ENCODE measurements at places on chromosomes 7 and 10.

- no peak for DNase-seq
Observed at GRCh38 chr7:74187915-74188675, 13.9 kb downstream of the EIF4H start.

GRCh38 chr10:30583778-30584415 is 45.7 kb downstream of the LYZL2 start:
- DNase-seq: peak; percentile 43

DNA sequence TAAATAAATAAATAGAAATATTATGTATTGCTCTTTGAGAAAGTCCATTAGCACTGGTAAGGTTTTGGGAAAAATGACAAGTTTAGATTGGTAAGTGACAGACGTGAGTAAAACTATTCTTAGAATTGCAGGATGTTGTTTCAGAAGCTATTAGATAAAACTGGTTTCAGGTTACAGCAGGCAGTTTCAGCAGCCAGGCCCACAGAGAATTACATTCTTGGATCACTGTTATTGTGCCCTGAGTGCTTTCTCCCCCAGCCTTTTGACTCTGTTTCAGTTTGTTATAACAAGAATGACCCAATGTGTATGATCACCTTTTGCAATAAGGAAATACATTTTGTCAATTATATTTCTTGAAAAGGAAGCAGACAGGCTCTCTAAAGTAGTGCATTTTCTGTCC is 86.5 kb downstream of the DKK1 start:
- no peak for DNase-seq

DNA sequence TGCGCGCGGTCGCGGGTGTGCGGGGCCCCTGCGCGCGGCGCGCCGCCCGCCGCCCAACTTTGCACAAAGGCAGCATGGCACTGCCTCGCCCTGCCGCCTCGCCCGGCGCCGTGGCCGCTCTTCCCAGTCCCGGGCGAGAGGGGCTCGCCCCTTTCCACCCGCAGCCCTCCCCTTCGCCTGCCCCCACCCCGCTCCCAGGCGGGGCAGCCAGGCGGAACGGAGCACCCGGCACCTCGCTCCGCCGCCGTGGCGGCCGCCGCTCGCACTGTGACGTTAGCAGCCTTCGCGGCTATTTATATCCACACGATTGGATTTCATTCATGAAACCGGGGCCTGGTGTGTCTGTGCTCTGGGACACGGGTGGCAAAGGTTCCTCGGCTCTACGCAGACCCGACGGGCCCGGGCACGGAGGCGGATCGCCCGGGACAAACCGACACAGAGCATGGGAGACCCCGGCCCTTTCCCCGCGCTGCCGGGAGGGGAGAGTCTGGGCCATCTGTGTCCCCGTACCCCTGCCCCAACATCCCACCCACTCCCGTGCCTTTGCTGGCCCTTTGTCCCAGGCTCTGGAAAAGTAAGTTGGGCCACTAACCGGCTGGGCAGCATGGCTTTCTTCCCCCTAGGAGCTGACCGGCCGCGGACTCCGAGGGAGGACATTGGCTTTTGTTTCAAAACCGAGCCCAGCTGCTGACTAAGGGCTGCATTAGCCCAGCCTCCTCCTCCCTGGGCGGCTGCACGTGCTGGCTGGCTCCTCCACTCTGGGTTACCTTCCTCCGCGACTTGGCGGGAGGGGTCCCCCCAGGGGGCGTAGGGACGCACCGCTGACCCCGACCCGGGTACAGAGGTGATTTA is at the start of gene RHOBTB1:
Gene RHOBTB1 (minus strand): TSS at position 128 of the 852 bp plus-strand sequence. CDS start 32,643 bp downstream, outside the sequence.
- DNase-seq: peak; percentile 41

DNA sequence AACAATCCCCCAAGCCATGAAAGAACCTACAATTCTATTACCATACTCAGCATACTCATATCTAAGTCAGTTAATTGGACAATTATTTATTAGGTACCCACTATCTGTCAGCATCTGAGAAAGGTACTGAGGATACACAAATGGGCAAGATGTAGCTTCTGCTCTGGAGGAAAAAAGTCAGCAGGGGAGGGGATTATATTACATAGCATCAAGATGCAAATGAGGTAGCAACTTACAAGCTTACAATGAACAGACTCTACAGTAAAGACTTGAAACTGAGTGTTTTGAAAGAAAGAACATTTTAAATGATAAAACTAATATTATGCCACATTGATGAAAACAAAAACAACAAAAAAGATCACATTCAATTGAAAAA is 10.8 kb upstream of the CUBN start:
- no peak for DNase-seq
